ENCODE measurements at places on chromosomes 1 and 21.

- DNase-seq, result no peak
These were observed 70.8 kb upstream of the COA6 start for GRCh38 chr1:234302354-234302962.

DNA sequence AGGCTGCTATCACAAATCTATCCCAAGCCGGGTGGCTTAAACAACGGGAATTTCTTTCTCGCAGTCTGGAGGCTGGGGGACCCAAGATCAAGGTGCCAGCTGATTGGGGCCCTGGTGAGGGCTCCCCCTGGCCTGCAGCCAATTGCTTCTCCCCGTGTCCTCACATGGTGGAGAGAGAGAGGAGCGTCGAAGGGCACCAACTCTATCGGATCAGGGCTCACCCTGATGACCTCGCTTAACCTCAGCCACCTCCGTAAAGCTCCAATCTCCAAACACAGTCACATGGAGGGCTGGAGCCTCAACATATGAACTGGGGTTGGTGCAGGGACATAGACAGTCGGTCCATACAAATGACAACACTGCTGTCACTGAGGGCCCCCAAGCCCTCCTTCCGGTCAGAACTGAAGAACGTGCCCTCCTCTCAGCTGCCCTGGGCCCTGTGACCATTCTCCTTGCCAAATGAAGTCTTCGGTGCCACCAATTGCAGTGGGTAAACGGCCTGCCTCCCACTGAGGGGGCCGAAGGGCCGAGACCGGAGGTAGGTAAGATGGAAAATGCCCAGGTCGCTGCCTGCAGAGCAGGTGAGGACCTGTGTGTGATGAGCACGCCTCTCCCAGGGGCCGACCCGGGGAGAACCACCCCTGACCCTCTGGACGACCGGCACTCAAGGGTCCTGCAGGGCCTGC, 211.0 kb downstream of the TOMM20 start:
- no peak for DNase-seq

GRCh38 chr1:151606857-151607256, 5.0 kb upstream of the SNX27 start:
- no peak for DNase-seq

DNA sequence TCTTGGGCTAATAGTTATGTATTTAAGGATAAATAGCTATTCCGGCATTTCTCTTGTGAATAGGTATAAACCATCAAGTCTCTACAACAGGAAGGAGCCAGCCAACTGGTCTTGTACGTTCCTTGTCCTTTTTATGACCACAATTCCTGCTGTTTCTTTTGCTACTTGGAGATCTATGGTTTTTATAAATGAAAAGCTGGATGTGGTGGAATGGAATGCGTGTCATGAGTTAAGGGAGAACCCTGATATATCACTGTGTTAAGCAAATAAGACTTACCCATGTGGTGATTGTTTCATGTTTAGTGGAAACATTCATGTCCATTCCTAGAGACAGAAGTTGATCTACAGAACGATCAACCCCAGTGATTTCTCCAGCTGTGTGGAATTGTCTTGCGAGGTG, 282.1 kb downstream of the RPS6KC1 start:
- no peak for DNase-seq

GRCh38 chr1:43058545-43059360, 100.1 kb upstream of the SLC2A1 start:
- DNase-seq, result no peak

DNA sequence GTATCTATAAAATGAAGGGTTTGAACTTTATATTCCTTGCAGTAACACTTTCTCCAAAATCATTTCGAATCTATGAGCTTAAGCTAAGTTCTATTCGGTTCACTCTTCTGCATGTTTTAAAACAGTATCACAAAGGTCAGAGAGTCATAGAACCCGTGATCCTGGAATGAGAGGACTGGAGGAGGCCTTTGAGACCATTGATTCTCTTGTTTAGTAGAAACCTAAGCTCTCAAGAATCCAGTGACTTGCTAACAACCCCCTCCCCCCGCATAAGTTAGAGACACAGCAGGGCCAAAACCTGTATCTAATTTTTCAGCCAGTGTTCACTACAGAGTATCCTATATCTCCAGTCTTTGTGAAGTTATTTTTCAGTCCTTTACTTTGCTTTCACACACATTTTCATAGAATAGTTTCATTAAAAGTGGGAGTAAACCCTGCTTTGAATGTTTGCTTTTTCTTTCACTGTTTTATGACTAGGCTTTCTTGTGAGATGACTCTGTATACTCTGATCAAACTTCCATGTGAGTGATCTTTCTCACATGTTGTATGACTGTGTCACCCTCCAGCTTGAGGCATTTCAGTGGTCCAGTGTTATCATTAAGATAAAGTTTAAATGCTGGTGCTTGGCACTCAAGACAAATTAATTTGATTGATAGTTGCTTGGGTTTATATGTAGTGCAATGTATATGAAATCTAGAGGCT, 275.4 kb upstream of the SGIP1 start:
- DNase-seq, result peak; percentile 56

- no peak for DNase-seq
These were observed 288.9 kb downstream of the TM2D1 start for GRCh38 chr1:61436016-61436415.

GRCh38 chr1:109668123-109668775, 392 bp downstream of the GSTM2 start:
- peak; percentile 46 for DNase-seq

DNA sequence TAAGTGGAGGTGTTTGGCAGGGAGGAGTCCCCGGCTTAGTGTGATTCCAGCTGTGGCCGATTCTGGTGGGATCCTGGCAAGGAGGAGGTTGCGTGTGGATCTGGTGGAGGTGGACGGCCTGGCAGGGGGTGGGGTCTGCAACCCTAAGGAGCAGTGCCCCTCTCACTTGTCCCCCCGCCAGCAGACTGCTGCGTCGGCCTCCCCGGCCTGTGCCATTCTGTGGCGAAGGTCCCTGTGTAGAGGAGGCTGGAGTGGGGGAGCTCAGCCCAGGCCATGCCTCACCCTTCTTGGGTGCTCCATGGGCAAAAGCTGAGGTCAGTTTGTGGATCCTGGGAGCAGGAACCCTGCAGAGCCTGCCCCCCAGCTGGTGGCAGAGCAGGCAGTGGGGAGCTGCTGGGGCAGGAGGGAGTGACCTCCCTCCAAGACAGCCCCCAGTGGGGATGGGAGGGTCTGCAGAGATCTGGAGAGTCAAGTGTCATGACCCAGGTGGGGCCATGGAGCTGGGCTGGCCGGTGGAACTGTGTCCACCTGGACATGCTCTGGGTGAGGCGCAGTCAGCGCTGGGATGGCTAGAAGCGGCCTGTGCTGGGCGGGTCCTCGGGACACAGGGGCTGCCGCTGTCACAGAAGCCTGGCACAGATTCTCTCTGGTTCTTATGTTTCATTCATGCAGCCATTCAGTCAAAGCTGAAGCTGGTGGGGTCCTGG, 5.3 kb downstream of the MIB2 start:
- DNase-seq, result no peak

- DNase-seq, result no peak
These were observed 1.2 kb downstream of the TRIM11 start for GRCh38 chr1:228405200-228405978.

DNA sequence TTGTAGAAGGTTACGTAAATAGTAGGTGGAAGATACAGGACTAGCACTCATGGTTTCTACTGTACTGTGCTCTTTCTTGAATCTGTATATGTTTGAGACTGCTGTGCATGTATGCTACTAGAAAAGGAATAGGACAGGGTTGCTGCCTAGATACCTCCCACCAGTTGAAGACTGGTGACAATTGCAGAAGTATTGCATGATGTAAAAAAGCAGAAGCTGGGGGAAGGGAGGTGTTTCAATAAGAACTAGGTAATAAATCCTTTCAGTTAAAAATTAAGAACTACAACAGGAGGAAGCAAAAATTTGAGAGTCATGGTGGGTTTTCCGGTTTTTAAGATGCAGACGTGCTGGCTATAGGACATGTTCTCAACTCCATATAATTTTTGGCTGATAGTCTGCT, 88.1 kb downstream of the CCDC30 start:
- DNase-seq, result no peak

- no peak for DNase-seq
These were observed 885 bp downstream of the AHCYL1 start for GRCh38 chr1:109985247-109986053.

DNA sequence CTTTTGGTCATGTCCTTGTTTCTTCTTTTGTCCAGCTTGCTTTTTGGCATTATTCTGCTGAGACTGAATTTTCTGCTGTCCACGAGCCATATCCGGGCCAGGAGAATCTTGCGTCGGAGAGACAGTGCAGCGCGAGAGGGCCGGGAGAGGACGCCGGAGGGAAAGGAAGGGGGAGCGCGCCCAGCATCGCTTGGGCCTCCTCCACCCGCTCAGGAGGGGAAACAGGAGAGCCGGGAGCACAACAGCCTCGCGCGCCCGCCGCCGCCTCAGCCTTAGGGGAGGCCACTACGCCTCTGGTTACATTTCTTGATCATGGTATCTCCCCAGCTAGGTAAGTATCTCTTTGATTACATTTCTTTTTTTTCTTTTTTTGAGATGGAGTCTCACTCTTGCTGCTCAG, 7.4 kb upstream of the DEGS1 start:
- no peak for DNase-seq

DNA sequence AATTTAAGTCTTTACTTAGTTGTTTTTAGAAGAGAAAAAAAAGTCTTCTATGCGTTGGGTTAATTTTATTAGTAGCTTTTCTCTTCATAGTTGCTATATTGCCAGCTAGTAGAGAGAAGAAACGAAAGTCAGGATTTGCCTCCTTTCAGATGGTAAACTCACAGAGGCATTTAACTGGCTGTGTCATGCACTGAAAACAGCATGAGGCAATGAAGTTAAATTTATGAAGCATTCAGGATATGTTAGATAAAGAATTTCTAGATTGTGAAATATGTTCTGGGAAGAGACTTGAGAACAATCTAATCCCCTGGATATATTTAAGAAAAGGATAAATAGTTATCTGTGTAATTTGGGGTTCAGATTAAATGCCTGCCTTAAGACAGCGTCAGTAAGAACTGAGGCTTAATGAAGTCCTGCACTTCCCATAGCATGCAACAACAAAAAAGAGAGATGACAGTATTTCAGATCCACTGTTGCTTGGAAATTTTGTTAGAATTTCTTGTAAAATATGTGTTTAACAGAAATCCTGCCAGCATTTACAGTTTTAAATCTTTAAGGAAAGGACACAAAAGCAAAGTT, 1.7 kb downstream of the ANGPTL1 start:
- no peak for DNase-seq

DNA sequence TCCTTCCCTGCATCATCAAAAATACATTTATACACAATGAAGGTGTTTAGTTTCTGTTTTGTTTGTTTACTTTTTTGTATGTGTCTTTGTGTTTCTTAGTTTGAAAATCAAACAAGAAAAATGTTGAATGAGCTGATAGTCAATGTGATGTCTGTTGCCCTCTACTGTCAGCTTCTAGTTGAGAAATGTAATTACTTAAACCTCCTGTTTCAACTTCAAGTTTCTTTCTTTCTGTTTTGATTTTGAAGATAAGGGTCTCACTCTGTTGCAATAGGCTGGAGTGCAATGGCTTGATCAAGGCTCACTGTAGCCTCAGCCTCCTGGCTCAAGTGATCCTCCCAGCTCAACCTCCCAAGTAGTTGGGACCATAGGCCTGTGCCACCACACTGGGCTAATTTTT, 37.5 kb downstream of the SPTA1 start:
- no peak for DNase-seq

DNA sequence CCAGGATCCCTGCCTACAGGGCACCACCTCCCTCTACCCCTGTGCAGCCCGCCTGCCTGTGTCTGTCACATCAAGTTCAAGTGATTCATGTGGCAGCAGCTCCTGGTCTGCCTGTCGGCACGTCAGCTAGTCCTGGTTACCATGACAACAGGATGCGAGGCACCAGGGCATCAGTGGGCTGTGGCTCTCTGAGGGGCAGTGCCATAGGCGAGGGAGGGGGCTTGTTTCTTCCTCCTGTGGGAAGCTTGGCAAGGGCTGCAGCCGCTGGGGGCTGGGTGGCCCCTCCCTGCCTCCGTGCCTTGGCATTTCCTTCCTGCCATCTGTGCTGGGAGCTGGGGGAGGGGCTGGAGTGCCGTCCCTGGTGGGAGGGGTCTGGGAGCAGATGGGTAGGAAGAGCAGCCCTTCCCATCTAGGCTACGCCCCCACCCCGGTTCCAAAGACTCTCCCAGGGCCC, 43.1 kb downstream of the FOXO6 start:
- no peak for DNase-seq

- peak; percentile 82 for DNase-seq
These were observed 60.2 kb upstream of the CFAP126 start for GRCh38 chr1:161427733-161428516.

GRCh38 chr1:159121526-159121925, 45.0 kb upstream of the AIM2 start:
- DNase-seq, result no peak

GRCh38 chr1:160032165-160032820, 503 bp upstream of the PIGM start:
- DNase-seq, result no peak

DNA sequence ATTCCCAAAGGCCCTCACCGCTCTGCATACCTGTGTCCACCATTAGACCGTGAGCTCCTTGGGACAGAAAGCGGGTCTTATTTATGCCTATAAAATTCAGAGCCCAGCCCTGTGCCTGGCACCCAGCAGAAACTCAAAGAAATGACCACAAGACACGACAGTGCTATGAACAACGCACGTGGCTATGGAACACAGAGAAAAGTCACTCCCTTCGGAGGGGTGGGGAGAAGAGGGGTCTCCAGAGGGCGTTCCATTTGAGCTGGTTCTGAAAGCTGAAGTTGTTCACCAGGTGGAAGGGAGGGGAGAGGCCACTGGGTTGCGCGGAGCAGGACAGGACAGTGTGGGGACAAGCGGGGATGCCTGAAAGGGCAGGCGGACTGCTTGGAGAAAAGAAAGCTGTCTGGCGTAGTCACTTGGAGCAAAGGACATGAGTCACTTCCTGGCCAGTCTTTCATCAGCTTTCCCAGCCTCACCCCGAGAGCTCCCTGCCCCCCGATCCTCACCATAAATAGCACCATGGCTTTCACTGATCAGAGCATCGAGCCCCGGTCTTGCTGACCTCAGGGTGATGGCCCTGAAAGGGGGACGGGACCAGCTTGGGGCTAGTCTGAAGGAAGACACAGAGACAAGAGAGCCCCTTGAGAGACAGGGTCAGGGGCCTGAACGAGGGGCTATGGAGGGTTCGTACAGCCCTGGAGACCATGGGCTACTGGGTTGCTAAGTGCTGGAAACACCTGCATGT, 28.5 kb downstream of the ECE1 start:
- DNase-seq, result no peak

GRCh38 chr1:244952940-244953339, 88.6 kb upstream of the HNRNPU start:
- DNase-seq, result no peak

GRCh38 chr1:205108464-205108863, 13.3 kb downstream of the RBBP5 start:
- DNase-seq, result no peak

DNA sequence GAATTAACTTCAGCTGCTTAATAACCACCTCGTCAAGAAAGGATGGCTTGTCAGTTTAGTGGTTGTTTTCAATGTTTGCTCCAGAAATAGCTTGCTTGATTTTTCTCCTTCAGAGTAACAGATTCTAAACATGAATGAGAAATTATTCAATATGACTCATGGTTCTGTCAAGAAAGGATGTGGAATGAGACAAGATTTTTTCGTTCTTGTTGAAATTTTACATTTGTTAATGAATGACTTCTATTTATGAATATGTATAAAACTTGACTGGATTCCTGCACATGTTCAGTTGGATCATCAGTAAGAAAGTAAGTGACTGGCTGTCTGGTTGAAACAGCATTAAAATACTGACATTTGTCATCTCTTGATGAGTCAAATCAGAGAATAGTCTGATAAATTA, 38.3 kb downstream of the IFI44 start:
- DNase-seq, result no peak

GRCh38 chr21:34243562-34243961, 120.2 kb upstream of the KCNE2 start:
- no peak for DNase-seq
